ENCODE measurements at places on chromosomes 7 and 10.

DNA sequence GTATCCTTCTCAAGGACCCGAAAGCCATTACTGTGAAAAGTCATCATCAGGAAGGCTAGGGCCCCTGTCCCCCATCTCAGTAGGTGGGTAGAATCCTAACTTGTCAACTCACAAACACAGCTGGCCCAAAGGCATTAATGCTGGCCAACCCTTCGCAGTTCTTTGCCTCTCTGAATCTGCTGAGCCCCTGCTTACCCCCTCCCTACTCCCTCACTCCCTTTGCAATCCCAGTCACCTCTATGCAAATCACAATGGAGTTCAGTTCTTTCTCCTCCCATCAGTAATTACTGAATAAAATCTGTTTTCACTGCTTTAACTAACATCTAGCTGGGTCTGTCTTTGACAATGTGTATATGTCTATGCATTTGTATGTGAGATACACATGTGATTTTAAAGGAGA is 38.1 kb upstream of the AOAH start:
- DNase-seq = no peak

DNA sequence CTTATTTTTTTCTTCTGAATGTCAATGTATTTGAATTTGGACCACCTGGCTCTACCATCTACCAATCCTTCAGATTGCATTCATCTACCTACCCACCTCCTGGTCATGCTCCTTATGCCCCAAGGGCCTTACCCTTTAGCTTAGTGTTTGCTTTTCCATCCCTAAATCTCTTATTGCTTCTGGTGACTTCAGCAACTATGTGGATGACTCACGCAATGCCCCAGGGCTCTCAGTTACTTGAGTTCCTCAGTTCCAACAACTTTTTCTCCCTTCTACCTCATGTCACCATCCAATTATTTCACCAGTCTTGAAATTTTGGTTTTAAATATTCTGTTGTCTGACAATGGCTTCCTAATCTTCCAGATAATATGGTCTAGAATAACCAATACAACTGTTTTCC is 118.9 kb downstream of the CFAP58 start:
- peak; percentile 3 for DNase-seq

DNA sequence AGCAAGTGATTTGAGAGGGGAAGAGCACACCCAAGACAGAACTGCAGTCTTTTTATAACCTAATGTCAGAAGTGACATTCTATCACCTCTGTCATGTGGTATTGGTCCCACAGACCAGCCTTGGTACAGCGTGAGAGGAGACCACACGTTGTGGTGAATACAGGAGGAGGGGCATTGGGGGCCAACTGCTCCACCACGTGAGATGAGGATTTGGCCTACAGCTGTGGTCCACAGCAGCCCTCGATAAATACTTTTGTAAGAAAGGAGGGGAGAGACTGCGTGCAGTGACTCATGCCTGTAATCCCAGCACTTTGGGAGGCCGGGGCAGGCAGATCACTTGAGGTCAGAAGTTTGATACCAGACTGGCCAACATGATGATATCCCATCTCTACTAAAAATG is 243.1 kb downstream of the FGFR2 start:
- no peak for DNase-seq

DNA sequence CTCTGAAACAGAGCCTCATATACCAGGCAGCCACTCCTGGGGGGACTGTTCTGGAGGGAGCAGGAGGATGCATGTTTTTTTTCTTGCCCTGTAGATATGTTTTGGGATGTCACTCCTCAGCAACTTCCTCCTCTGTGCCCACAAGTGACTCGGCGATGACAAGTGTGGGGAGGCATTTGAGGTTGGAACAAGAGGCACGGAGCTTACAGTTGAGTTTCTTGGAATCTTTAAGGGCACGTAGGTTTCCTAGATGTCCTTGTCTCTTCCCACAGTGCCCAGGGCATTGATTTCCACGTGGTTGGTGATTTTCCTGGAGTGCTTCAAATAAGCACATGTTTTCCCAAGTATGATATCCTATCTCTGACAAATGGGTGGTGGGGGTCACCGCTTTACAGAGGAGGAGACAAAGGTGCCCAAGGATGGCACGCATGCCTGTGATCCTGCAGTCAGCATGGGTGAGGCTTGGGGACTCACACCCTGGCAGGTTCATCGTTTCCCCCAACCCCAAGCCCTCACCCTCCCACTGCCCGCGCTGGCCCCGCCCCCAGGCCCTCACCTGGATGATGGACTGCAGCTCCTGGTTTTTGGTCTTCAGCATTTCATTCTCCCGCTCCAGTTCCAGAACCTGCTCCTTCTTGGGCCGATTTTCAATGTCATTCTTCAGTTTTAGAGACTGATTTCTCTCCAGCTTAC is 95.2 kb upstream of the GNA12 start:
- DNase-seq = no peak

GRCh38 chr10:124236816-124237215 is 143.4 kb upstream of the CHST15 start:
- DNase-seq = no peak

- DNase-seq = no peak
Measured at GRCh38 chr7:116169060-116169459, 41.3 kb upstream of the TES start.

DNA sequence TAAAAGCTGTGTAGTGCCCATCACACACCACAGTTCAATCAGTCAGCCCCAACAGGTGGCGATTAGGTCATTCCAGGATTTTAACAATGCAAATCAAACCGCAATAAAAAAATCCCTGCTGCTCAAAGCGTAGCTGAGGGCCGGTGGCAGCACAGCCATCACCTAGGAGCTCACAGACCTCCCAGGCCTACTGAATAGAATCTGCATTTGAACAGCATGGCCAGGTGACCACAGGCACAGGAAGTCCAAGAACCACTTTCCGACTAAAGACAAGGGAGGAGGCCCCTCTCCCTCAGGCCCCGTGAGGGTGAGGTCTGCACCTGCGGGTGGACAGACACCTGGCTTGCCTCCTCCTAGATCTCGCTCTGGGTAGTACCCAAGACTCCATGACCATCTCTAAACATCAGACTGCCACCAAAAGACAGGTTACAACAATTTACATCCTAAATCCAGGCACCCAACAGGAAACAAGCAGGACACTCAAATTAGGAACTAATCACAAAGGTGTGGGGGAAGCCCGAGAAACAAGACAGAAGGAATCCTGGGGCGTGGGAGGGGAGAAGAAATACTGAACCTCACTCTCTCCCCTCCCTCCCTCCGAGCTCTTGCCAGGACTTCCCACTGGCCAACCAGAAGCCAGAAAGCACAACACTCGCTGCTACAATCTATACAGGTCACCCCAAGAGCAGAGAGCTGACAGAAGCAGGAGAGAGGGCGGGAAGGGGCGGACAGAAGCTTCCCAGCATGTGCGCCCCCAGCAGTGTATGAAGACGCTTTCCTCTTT is 19.2 kb downstream of the GNA12 start:
- DNase-seq = no peak

DNA sequence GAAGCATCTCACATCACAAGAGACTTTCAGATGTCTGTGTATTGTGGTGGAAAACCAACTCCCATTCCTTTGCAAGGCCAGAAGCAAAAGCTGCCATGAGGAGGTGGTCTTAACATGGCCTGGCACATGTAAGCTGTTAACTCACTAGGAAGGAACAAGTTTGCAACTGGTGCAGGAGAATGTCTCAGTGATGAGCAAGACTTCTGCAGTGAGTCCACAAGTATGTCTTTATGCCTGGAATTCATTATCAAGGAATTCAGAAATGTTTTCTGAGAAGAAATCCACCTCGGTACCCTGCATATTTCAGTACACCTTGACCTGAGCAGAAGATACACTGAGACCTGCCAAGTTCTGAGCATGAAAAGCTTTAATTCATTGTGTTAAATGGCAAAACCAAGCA is 1033.1 kb downstream of the NRG3 start:
- no peak for DNase-seq

GRCh38 chr7:142720172-142720773 is 29.0 kb upstream of the PRSS1 start:
- DNase-seq = no peak

- DNase-seq = no peak
Measured at GRCh38 chr10:103792547-103792946, 62.8 kb downstream of the SH3PXD2A start.

DNA sequence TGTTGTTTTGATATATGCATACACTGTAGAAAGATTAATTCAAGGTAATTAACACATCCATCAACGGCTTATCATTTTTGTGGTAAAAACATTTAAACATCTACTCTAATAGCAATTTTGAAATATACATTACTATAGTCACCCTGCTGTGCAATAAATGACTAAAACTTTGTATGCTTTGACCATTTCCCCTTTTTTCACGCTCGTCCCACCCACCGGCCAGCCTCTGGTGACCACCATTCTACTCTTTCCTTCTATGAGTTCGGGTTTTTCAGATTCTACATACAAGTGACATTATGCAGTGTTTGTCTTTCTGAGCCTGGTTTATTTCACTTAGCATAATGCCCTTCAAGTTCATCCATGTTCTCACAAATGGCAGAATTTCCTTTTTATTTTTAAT is 21.3 kb downstream of the CYCS start:
- DNase-seq = no peak

- DNase-seq = no peak
Measured at GRCh38 chr10:63266391-63267316, 133.5 kb downstream of the NRBF2 start.

DNA sequence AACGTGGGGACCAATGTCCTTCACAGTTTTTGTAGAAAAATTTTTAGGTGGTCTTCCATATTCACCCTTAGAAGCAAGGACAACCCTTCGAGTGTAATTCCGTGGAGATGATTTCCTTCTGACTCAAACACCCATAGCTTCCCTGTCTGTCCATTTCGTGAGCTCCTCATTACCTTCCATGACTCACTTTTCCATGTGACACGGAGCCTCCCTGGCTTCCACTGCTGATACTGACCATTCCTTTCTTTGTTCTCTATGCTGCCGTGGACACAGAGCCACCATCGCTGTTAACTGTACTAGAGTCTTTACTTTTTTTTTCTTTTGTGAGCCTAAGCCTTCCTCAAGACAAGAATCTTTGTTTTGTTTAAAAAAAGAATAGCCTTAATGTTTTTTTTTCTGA is 12.5 kb upstream of the ARMS2 start:
- DNase-seq = no peak
